ENCODE measurements at places on chromosomes 11 and 22.

DNA sequence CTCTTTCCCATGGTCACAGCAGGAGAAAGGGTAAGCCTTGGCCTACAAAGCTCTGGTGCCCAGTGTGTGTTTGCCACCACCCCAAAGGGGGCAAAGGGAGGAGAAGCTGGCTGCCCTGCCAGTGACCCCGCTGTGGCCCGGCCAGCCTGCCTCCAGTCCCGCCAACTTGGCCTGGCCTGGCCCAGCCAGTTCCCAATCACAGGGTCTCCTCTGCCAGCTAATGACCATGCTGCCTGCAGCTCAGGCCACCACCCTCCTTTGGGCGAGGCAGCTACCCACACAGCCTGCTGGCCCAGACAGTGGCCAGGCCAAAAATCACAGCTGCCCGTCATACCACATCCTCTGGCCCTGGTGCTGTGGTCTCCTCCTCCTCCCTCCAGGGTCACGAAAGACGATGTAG, 5.1 kb downstream of the GDPD5 start:
- DNase-seq, result no peak

GRCh38 chr11:57662893-57663292, 5.0 kb upstream of the ZDHHC5 start:
- no peak for DNase-seq

DNA sequence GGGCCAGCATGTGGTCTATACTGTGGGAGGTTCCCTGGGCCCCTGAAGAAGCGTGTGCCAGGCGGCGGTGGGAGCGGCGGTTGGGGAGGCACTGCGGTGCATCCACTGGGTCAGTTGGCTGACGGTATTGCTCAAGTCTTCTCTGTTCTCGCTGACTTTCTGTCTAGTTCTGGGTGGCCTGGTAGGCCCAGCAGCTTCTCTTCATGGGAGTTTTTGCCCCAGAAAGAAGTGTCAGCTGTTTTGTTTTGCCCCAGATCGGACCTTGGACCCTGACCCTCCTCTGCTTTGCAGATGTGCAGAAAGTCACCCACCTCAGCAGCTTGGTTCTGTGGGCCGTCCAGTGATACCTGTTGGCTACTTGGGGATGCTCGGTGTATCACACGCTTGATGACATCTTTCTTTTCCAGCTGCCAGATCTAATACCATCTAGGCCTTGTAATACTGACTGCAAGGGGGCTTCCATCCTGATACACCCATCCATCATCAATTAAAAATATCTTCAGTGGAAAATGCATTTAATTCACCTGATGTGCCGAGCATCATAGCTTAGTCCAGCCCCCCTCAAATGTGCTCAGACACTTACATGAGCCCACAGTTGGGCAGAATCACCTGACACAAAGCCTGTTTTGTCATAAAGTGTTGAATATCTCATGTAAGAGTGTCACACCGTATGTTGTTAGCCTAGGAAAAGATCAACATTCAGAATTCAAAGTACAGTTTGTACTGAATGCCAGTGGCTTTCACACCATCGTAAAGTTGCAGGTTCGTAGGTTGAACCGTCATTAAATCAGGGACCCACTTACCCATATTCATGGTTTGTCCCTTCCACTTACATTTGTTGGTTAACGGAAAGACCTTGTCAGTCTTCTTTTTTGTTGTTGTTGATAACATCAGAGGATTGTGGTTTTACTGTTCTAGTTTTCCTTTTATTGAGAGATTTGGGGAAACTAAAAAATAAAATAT, 13.9 kb downstream of the ZBED4 start:
- DNase-seq, result no peak

DNA sequence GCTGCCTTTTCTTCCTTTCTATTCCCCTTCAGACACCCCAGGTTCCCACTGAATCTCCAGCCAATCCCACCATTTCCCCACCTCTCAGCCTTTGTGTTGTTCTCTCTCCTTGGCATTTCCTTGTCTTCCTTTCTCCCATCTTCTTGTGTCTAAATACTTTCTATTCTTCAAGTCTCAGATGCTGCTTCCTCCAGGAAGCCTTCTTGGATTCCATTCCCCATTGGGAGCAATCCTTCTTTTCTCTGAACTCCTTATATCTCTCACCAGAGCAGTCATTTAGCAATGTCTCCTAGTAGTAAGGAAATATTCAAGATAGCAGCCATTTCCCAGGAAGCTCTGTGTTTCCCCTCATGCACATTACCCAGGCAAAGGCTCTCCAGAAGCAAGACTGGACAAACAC, 15.4 kb downstream of the YPEL4 start:
- no peak for DNase-seq

DNA sequence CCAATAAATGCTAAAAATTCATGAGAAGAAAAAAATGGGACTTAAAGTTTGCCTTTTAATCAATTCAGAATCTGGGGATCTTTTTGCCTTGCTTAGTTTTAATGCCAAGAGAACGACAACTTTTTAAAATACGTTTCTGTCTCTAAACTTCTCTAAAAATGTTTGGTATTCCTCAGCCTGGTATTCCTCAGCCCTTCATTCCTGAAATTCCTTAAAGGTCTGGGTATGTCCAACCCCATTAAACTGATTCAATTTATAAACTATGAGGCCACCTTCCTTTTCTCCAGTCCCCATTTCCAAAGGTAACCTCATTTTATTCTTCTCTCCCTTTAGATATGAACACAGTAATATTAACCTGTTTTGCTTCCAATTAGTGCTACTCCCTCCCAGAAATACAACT, 16.6 kb downstream of the POLA2 start:
- DNase-seq, result no peak

GRCh38 chr11:70621241-70621640, 222.9 kb downstream of the CTTN start:
- DNase-seq, result no peak

- DNase-seq, result no peak
These were observed 97.7 kb upstream of the SORL1-AS1 start for GRCh38 chr11:121550247-121551030.

GRCh38 chr11:86443415-86443814, 68.7 kb downstream of the CCDC81 start:
- no peak for DNase-seq

- DNase-seq, result no peak
These were observed 98.2 kb upstream of the MTMR2 start for GRCh38 chr11:96021901-96022650.

DNA sequence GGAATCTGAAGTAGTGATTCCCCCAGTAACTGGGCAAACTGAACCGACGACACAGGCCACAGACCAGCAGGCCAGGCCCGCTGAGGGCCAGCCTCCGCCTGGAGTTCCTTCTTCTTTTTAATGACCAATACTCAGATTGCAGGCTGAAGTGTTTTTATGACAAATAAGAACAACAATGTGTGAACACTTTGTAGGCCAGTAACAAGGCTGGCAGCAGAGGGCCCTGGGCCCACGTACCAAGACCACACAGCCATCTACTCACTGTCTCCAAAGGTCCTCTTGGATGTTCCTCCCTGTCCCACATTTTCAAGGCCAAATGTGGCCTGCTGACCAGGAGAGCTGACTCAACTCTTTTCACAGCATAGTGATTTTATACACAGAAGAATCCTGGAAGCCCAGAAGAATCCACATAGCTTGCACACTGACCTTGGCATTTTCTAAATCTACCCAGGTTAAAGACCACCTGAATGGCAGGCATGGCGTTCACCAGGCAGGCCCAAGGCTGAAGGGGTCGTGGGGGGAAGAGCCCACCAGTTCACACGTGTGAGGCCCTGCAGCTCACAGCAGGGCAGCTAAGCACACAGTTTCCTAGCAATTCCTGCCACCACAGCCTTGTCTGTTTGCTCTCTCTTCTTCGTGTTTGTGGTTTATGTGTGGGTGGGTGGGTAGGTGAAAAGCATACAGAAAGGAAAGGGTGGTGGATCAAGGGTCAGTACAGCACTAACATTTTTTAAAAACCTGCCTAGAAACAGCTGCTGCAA, 13.3 kb downstream of the SMCO4 start:
- DNase-seq, result no peak

DNA sequence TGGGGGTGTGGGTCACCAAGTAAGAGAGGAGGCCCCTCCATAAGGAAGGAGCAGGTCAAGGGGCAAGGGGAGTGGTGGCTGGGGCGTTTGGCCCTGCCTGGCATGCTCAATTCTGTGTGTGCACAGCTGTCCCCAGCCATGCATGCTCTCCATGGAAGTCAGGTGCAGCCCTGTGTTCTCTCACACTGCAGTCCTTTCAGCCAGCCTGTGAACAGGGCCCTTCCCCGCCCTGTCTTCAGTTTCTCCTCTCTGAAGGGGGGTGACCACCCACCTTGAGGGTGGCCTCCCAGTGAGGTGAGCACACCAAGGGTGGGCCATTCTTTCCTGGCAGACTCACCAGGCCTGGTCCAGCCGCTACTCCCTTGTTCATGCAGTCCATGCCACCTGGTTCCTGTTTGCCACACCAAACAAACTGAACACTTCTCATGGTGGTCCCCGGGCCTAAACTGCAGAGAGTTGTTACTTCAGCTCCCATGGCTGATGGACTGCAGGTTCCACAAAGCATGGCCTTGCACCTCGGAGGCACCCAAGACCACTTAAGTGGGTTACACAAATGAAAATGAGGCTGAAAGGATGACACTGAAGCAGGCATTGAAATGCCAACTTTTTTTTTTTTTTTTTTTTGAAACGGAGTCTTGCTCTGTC, 1.7 kb upstream of the CHCHD10 start:
- DNase-seq, result no peak

- no peak for DNase-seq
These were observed 6.1 kb downstream of the MAPK1 start for GRCh38 chr22:21861264-21861848.

DNA sequence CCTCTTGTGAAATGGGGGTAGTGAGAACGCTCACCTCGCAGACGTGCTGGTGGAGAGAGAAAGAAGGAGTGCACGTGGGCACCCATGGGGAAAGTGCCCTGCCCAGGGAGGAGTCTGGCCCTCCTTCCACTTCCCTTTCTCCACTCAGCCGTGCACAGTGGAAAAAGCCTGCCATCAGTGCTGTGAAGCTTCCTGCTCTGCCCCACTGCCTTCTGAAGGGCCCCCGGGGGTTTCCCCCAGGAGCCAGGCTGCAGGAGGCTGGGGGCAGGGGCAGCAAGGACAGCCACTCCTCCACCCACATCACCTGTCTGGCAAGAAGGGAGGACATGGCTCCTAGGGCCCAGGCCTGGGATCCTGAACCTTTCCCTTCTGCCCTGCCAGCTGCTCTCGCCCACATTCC, 7.6 kb downstream of the TP53I11 start:
- no peak for DNase-seq

DNA sequence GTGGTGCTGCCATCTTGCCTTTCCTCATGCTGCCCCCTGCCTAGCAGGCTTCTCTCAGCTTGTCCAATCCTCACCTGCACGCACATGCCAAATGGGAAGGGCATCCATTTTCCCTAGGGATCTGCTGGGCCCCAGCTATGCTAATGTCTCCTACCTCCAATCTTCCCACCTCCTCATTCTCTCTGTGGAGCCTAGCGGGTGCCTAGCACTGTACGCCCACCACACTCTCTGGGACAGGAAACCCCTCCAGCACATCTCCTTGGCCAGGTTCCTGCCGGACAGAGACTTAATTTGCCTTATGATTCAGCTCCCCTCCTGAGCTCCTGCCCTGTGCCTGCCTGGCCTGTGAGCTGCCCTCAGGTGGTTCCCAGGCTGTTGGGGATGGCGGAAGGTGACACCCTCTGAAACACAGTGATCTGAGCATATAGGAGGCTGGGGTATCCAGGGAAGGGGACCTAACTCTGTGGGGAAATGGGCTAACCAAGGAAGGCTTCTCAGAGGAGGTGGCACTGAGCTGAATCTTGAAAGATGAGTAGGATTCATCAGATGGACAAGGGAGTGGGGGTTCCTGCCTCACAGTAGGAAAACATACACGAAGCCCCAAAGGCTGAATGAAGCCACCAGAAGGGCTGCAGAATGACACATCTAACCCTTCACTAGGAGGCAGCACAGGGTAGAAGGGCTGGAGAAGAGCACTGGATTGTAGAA, 79.2 kb upstream of the WNT11 start:
- no peak for DNase-seq

- no peak for DNase-seq
These were observed 582.2 kb downstream of the LRRC4C start for GRCh38 chr11:40877256-40877655.

- DNase-seq, result no peak
These were observed 59.6 kb downstream of the LRRC32 start for GRCh38 chr11:76610871-76611475.

- DNase-seq, result no peak
These were observed 10.5 kb upstream of the CHRM1 start for GRCh38 chr11:62931499-62932278.

DNA sequence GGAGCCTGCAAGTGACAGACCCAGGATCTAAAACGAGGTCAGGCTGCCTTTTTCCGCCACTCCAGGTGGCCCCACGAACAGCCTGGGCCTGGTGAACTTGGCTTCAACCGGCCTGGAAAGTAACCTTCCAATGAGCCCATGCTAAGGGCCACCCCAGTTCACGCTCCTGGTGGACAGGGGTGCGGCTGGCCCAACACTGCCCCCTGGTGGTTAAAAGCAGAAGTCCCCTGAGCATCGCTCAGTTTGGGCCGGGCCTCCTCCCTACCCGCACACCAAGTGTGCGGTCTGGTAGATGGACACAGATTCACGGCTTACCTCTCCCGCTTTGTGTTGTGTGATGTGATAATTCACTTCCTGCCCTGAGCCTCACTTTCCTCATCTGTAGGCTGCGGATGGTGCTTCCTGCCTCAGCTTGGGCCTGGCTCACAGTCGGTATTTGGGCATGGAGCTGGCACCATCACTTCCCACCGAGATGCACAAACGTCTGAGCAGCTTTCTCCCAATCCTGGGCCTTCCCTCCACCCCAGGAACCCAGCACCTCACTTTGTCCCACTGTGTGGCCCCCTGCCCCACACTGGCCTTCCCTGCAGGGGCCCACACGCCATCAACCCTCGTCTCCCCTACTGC, 13.7 kb upstream of the SEC14L3 start:
- DNase-seq, result peak; percentile 63

- no peak for DNase-seq
These were observed 29.9 kb downstream of the TRPC6 start for GRCh38 chr11:101553891-101554292.

GRCh38 chr22:24120044-24120443, 61.2 kb upstream of the SUSD2 start:
- no peak for DNase-seq

DNA sequence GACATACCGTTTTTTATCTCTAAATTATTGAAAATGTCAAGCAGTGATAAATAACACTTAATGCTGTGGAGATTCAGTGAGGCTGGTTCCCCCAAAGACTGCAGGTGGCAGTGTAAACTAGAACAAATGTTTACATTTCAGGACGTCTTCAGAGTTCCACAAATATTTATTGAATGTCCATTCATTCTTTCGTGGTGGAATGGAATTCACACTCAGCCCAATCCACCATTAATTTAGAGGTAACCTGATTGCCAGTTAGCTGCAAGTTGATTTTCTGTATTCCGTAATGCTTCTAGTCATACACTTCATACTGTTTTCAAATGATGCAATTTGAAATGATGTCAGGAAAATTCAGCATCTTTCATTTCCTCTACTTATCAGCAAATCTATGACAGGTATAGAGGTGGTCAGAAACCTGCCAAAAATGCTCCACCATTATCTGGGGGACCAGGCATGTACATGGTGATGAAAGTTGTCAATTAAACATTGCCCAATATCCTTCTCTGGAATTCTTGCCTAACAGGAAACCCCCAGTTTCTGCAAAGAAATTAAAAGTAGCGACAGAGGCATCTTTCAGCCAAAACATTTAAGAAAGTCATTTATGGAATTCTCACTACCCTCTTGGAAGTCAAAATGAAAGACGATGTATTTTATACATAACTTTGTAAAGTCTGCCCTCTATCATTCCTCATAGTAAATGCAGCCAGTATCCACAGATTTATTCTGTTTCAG, 94.3 kb upstream of the BMAL1 start:
- no peak for DNase-seq

GRCh38 chr22:48651036-48651890, 1176.4 kb downstream of the BRD1 start:
- no peak for DNase-seq

- DNase-seq, result no peak
These were observed 31.3 kb downstream of the LRRC74B start for GRCh38 chr22:21076912-21077625.

All from stimulated activated CD4-positive, alpha-beta T cell treated with anti-CD3 and anti-CD28 coated beads, Interleukin-1b, Interleukin-23, amount 100 ng/mL, for 1 hour (primary cell).